ENCODE measurements at places on chromosomes 3 and 15. TPM values are rescaled to one million over a fixed set of nuclear protein-coding genes. Genes with fewer than 3 reads are reported as not detected.

Gene CCR9
- 0.12 TPM for polyA plus RNA-seq

Gene DUOX2
- polyA plus RNA-seq, result 0.10 TPM

Gene STARD9
- polyA plus RNA-seq, result 9.4 TPM

Gene MYZAP
- polyA plus RNA-seq, result 5.5 TPM

Gene VILL
- 11.0 TPM for polyA plus RNA-seq

Gene SLC12A6
- 19.6 TPM for polyA plus RNA-seq

Gene KY
- 1.5 TPM for polyA plus RNA-seq

Gene IL17RC
- 30.7 TPM for polyA plus RNA-seq

Gene LRRC31
- 0.37 TPM for polyA plus RNA-seq

Gene EOMES
- 0.19 TPM for polyA plus RNA-seq

Gene TERB2
- not detected for polyA plus RNA-seq

DNA sequence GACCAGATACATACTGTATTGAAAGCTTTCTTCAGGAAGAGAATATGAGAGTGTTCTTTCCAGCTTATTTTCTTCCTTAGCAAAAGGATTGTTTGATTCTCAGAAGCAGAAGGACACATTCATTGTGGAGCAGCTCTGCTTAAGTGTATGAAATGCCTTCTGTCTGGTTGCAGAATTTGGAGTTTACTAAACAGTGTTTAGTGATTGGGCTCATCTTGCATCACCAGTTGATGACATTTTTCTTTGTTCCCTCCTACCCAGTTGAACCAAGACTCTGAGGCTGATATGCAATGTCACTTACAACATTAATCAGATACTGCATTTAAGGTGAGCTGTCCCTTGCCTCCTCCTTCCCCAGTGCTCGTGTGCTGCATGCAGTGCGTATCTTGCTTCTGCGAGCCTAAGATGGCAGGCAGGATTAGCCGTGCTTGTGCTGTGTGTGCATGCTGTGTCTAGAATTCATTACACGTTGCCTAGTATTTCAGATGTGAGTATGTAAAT lies 18.4 kb downstream of the ZBTB38 start:
- DNase-seq, result no peak

DNA sequence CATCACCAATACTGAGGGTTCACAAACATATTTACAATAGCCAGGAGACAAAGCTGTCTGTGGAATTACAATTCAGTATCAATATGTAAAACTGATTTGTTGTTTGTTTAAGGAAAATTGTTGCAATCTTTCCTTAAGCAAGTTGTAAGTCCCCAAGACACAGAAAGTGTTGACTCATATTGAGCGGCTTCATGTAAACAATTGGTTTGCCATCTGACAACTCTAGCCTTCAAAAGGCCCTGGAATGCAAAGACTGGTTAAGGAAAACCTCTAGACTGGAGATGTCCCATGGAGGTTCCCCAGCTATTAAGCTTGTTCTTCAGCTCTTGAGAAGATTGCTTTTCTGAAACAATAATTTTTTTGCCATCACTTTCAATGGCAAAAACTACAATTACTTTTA lies 283.7 kb upstream of the PROK2 start:
- no peak for DNase-seq

- no peak for DNase-seq
Observed at GRCh38 chr15:41474436-41474835, 19.2 kb upstream of the ITPKA start.

DNA sequence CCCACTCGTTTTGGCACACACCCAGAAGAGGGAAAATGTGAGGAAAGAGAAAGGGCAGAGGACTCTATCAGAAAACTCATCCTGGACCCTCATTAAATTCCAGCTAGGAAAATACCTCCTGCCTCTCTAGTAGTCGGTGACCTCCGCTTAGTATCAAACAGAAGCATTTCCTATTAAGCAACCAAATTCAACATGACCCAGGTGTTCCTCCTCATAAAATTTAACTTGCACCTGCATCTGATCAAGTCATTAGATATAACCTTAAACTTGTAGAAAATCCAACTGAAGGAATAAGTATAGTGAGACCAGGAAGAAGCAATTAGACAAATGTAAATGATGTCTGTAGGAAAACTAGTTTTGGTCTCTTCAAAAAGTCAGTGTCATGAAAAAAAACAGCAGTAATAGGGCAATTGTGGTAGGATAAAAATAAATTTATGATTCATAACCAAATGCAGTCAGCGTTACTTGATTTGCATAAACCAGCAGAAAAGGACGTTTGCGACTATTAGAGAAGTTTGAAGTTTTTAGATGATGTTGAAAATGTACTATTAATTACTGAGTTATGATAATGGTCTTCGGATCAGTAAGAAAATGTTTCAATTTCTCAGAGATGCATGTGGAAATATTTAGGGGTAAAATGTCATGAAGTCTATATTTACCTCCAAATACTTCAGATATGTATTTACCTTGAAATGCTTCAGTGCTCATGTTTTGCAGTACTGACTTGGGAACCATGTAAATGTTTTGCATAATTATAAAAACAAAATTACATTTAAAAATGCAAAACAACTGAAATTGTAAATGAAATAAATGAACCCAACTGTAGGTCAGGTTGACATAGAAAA lies 44.6 kb downstream of the LDHAL6B start:
- DNase-seq, result no peak

DNA sequence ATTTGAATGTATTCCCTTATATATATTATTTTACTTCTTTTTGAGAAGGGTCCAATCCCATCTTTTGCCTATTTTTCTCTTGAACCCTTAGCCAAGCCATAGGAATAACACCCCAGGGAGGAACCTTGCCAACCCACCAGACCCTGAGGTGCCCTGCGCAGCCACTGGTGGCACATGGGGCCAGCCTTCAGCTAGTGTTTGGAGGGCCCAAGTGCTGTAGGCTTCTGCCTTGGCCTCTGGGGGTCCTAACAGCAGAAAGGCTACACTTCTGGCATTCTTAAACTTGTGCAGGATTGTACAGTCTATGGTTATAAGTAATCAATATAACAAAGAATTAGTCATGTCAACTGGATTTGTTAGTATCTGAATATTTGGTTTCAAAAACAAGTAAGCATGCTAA lies 34.5 kb downstream of the RUVBL1 start:
- DNase-seq, result no peak

GRCh38 chr15:88002706-88003105 lies 253.8 kb downstream of the NTRK3 start:
- no peak for DNase-seq

GRCh38 chr3:194654443-194654842 lies 17.5 kb downstream of the LSG1 start:
- DNase-seq, result no peak

DNA sequence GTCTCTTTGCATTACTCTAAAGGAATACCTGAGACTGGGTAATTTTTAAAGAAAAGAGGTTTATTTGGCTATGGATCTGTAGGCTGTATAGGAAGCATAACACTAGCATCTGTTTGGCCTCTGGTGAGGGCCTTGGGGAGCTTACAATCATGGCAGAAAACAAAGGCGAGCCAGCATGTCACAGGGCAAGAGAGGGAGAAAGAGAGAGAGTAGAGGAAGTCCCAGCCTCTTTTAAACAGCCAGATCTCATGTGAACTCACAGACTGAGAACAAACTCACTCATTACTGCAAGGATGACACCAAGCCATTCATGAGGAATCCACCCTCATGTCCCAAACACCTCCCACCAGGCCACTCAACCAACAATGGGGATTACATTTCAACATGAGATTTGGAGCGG lies 974.6 kb downstream of the FHIT start:
- no peak for DNase-seq

DNA sequence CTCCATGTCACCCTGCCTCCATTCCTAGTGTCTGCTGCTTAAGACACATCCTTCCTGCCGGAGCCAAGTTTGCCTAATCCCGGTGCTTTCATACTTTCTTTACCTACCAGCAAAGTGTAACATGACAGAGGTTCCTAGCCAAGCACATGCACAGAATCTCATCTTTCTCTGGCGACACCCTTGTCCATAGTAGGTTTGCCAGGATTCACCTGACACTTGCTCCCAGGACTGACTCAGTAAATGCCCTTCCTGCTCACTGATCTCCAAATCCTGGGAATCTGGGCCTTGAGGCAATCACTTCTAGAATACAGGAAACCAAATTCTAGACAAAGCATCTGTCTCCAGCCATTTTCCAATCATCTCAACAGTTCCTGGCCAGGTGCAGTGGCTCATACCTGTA lies 10.2 kb upstream of the NR2E3 start:
- DNase-seq, result no peak

DNA sequence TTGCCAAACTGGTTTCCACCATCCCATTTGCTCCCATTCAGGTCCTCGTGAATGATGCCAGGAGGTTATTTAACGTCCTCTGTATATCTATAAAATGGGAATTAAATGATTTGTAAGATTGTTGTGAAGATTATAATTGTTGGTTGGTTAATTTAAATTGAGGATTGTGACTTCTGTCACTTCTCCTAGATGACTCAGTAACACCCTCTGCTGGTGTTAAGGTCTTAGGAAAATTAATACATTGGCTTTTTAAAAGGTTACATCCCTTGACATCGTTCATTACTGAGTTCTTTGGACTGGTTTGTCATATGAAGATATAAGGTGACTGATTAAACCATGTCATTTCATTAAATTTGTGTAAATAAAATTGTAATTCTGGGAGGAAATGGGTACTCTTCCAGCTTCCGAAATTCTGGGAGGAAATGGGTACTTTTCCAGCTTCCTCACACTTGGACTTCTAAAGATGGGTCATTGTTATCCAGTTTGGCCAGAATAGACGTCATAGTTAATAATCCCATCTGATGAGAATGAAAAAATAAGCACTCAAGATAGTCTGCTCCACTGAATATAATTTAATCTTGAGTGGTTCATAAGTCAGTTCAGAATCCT lies 33.3 kb upstream of the PAQR5 start:
- DNase-seq, result no peak

DNA sequence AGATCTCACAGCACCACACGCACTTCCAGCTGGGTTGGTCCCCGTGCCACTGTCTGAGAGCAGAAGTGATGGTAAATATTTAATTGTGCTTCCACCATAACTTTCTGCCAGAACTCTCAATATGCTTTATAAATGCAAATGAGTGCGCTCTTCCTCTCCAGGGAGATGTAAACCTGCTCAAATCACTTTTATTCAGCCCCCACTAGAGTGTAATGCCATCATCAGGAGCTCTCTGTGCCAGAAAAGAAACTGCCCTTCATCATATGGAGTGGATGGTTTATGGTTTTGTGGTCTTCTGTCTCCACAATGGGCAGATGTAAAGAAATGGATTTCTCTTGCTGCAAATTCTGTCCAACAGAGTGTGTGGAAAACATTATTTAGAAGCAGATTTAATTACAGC lies 127.0 kb downstream of the EPHB1 start:
- DNase-seq, result no peak

- no peak for DNase-seq
Observed at GRCh38 chr3:141093971-141094684, 43.0 kb downstream of the SPSB4 start.

- DNase-seq, result no peak
Observed at GRCh38 chr15:51199541-51199940, 104.8 kb upstream of the TNFAIP8L3 start.

GRCh38 chr15:85289677-85290365 lies 90.6 kb upstream of the AKAP13 start:
- DNase-seq, result no peak

- DNase-seq, result no peak
Observed at GRCh38 chr3:184338511-184338945, 1.1 kb downstream of the FAM131A start.

- DNase-seq, result no peak
Observed at GRCh38 chr3:45143673-45144671, 2.2 kb downstream of the CDCP1 start.

GRCh38 chr3:24006-24405 lies 172.6 kb upstream of the CHL1 start:
- no peak for DNase-seq

GRCh38 chr3:125644036-125645005 lies 49.0 kb upstream of the OSBPL11 start:
- DNase-seq, result no peak

GRCh38 chr15:40130799-40131502 lies 22.3 kb upstream of the BMF start:
- no peak for DNase-seq

DNA sequence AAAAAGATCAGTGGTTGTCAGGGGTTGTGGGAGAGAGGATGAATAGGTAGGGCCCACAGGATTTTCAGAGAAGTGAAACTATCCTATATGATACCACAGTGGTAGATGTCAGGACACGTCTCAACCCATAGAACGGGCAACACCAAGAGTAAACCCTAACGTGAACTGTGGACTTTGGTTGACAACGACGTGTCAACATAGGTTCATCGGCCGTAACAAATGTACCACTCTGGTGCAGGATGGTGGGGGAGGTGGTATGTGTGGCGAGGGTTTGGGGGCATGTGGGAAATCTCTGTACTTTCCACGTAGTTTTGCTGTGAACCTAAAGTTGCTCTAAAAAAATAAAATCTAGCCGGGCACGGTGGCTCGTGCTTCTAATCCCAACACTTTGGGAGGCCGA lies 13.0 kb upstream of the PIGZ start:
- no peak for DNase-seq

DNA sequence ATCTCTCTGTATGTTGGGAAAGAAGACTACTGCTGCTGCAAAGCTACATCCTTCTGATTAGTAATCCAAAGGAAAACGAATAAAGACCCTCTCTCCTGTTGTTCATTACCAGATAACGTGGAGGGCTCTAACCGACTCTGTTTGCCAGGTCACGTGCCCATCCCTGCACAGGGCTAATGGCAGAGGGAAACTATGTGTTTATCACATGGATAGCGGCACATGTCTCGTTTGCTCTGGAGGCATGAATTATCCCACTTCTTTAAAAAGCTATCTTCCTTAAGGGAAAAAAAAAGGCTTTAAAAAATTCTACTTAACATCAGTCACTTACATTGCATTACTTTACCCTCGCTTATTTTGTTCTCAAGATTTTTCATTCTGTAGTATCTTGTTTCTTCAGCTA lies 32.9 kb upstream of the APEH start:
- no peak for DNase-seq

- no peak for DNase-seq
Observed at GRCh38 chr15:98785807-98786621, 137.7 kb downstream of the IGF1R start.

DNA sequence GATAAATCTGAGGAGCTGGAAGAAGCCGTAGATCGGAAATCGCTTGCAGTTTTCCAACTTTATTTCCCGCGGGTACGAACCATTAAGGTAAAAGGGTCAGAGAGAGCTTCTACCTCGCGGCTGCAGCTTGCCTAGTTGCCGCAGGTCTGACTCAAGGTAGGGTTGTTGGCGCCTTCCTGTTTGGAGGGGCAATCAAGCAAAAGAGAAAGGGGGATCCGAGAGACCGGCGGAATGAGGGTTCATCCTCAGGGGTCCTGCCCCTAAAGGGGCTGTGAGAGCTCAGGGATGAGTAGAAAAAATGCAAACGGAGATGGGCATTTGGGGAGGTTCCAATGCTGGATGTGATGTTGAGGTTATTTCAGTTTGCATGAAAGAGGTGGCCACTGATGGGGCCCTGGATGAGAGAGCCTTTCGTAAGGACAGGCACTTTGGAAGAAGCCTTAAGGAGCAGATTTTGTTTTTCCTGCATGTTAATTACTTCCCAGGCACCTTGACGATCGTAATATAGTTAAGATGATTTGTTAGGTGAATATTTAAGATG lies 265.4 kb downstream of the CGGBP1 start:
- no peak for DNase-seq
